ENCODE measurements at places on chromosomes 16 and 17. TPM values are rescaled to one million over a fixed set of nuclear protein-coding genes. Genes with fewer than 3 reads are reported as not detected.

Gene UMOD
- not detected for polyA plus RNA-seq

Gene EPN3
- polyA plus RNA-seq, result not detected

Gene CLUH
- polyA plus RNA-seq, result 13.4 TPM

Gene TPSD1
- not detected for polyA plus RNA-seq

Gene ZFPM1
- 0.22 TPM for polyA plus RNA-seq

Gene CORO6
- polyA plus RNA-seq, result 8.0 TPM

Gene SHISA6
- not detected for polyA plus RNA-seq

Gene SLC35G6
- polyA plus RNA-seq, result not detected

Gene UNC13D
- polyA plus RNA-seq, result 0.28 TPM

Gene MT1M
- 0.94 TPM for polyA plus RNA-seq

Gene TAT
- polyA plus RNA-seq, result not detected

Gene MFSD6L
- not detected for polyA plus RNA-seq

Gene SLC16A3
- polyA plus RNA-seq, result 152 TPM

Gene EFCAB13
- polyA plus RNA-seq, result 0.93 TPM

Gene CTF1
- polyA plus RNA-seq, result 22.2 TPM

Gene PLEKHH3
- 9.1 TPM for polyA plus RNA-seq

Gene ACAP1
- 2.0 TPM for polyA plus RNA-seq

Gene LRRC46
- 0.58 TPM for polyA plus RNA-seq

Gene HS3ST3B1
- polyA plus RNA-seq, result 4.5 TPM

Gene MAP2K6
- polyA plus RNA-seq, result 2.8 TPM

Gene KRT13
- 0.27 TPM for polyA plus RNA-seq

Gene ADCY9
- 28.2 TPM for polyA plus RNA-seq

Gene ZNF624
- polyA plus RNA-seq, result 0.90 TPM

Gene PLA2G10
- not detected for polyA plus RNA-seq

Gene ALDH3A1
- polyA plus RNA-seq, result 0.11 TPM

Gene RAB11FIP4
- 0.02 TPM for polyA plus RNA-seq

Gene PKMYT1
- polyA plus RNA-seq, result 3.6 TPM

Gene FAM171A2
- 2.3 TPM for polyA plus RNA-seq

Gene USP7
- polyA plus RNA-seq, result 17.2 TPM

Gene KCNJ16
- polyA plus RNA-seq, result not detected

Gene ADAD2
- not detected for polyA plus RNA-seq

Gene NTN1
- polyA plus RNA-seq, result 0.06 TPM

Gene DNAH2
- 0.10 TPM for polyA plus RNA-seq

Gene C1QL1
- 0.39 TPM for polyA plus RNA-seq

Gene GRB7
- 0.23 TPM for polyA plus RNA-seq

Gene CLEC19A
- not detected for polyA plus RNA-seq

Gene TNS4
- polyA plus RNA-seq, result 0.12 TPM

All from BJ (cell line).